Activated CD4-positive, alpha-beta T cell treated with anti-CD3 and anti-CD28 coated beads for 24 hours (primary cell): ENCODE measurements at places on chromosomes 7 and 10.

- DNase-seq, result no peak
These were observed 196.9 kb upstream of the RHOBTB1 start for GRCh38 chr10:61140765-61141392.

- DNase-seq, result no peak
These were observed 35.6 kb downstream of the PRPS1L1 start for GRCh38 chr7:17991866-17992648.

DNA sequence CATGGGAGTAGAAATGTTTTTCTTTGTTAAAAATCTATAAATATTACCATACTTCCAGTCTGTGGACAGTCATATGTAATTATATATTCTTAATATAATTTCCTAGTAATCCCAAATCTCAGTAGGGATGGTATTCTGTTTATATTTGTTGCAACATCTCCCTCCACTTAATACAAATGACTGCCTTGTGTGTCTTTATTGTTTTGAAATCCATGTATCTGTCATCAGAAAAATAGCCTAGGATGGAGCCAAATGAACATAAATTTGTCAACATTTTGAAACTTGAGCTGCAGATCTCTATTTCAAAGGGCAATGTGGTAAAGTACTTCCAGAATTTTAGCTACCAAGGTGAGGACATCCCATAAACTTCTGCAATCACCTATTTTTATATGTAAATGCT is 290.7 kb downstream of the TSPAN12 start:
- DNase-seq, result no peak

- DNase-seq, result no peak
These were observed 225.5 kb downstream of the SFMBT2 start for GRCh38 chr10:7185367-7185690.

- DNase-seq, result no peak
These were observed 103.4 kb downstream of the SDK1 start for GRCh38 chr7:3404501-3404900.

DNA sequence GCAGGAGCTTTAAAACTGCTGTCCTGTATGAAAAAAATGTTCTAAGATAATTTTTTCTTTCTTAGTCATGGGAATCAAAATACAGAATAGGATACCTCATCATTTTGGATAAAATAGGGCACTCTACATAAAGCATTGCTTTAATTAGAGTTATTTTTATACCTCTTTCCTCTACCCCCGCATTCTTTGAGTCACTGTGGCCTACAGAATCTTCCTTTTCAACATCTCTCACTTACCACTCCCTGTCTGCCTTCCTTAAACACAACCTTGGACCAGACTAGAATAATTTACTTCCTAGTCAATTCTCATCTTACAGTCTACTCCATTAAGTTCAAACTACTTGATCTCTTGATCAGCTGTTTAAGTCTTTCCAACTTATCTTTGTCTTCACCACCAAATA is 462.3 kb downstream of the PHTF2 start:
- no peak for DNase-seq

DNA sequence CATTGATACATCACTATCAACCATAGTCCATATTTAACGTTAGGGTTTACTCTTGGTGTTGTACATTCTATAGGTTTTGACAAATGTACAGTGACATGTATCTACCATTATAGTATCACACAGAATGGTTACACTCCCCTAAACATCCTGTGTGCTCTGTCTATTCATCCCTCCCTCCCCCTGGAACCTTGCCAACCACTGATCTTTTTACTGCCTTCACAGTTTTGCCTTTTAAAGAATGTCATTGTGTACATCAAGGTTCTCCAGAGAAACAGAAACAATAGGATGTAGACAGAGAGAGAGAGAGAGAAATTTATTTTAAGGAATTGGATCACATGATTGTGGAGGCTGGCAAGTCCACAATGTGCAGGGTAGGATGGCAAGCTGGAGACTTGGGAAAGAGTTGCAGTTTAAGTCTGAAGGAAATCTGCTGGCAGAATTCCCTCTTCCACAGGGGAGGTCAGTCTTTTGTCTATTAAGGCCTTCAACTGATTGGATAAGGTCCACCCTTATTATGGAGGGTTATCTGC is 45.1 kb upstream of the CCNJ start:
- no peak for DNase-seq

DNA sequence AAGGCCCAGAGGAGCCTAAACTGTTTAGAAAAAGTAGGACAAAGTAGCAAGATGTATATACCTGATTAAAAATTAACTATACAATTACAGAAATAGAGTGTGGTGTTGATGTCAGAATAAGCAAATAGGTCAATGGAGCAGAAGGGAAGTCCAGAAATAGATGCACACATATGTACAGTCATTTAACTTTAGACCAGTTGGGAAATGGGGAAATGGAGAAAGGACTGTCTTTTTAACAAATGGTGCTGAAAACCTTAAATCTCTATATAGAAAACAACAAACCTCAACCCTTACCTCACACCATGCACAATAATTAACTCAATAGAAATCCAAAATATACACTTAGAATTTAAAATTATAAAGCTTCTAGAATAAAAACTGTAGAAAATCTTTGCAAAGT is 72.2 kb downstream of the CH25H start:
- DNase-seq, result no peak

DNA sequence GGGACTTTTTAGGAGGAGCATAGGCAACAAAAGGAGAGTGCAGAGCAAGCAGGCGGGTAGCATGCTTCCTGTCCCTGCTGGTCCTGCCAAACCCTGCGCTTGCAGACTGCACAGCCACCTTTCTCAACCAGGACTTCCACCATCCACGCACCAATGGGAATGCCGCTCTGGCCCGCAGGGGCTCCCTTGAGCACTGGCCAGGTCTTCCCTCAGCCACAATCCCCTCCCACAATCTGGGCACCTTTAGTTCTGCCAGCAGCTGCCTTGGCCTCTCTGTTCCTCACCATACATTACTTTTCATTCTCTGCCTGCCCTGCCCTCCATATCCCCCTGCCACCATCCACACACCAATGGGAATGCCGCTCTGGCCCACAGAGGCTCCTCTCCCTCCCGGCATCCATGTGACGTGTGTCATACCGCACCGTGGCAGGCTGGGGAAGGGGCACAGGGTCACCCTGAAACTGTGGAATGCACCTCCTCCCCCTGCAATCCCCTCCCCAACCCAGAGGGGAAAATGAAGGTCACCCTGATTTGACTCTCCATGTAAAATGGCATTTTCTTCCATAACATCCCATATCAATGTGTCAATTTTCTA is 97.3 kb upstream of the MACROH2A2 start:
- no peak for DNase-seq

GRCh38 chr7:4951903-4952636 is 6.9 kb downstream of the MMD2 start:
- DNase-seq, result no peak

- no peak for DNase-seq
These were observed 77.3 kb downstream of the LRRN3 start for GRCh38 chr7:111168182-111168581.

GRCh38 chr10:68223535-68224165 is 8.3 kb downstream of the ATOH7 start:
- no peak for DNase-seq

GRCh38 chr10:88879534-88880281 is at the start of gene STAMBPL1:
Gene STAMBPL1 (plus strand): TSS chr10:88880245. CDS start chr10:88901709, 21,464 bp downstream.
- peak; percentile 58 for DNase-seq

GRCh38 chr7:115689941-115690340 is 340.6 kb downstream of the TFEC start:
- no peak for DNase-seq

DNA sequence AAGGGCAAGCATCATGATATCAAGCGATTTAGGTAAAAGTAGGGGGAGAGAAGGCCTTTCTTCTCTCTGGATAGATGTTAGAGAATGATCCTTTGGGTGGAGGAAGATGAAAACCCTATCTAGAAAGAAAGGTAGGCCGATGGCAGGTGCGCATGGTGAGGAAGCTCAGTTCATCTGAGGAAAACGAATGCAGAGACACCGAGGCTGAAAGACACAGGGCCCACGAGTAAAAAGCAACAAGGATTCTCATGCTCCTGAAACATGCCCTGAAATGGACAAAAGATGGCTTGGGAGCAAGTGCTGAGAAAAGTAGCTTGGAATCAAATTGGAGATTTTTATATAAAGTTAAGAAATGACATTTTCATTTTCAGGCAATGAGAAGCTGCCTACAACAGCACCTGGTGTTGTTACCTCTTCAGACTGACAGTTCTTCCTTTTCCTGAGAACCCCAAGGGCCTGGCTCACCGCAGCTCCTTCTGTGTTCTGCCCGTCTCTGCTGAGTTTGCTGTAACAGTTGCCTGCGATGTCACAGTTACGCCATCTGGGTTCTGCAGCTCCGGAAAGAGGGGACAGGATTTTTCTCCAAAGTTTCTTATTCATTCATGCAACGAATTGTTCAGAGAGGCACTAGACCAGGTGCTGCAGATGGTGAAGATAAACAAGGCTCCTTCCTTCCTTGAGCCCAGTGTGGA is 402.0 kb upstream of the KLF6 start:
- DNase-seq, result no peak

DNA sequence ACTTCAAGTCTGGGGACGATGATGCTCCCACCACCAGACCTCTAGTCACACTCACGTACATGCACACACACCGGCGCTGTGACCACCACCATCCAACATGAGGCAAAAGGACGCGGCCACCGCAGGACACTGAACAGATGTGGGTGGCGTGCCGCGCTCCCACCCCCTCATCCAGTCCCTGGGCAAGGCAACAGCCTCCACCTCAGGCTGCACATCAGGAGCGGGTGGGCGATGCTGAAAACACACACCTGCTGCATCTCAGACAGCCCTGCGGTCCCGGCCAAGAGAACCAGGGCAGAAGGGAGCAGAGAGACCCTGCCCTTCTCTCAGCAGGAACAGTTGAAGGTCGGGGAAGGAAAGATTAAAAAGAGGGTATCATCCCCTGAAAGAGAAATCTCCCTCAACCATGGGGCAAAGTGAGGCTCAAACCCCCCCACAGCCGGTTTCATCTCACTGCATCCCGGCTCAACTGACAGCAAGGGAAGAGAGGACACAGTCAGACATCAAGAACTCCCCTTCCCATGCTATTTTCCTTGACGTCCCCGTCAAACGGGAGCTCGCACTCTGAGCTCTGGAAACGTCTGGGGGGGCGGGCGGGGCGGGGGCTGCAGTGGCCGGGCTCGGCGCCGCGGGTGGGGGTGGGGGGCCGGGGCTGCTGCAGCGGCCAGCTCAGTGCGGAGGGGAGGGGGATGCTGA is 1.1 kb downstream of the CAMK2G start:
- no peak for DNase-seq

- DNase-seq, result no peak
These were observed 142.5 kb downstream of the WDR37 start for GRCh38 chr10:1198453-1199344.

- no peak for DNase-seq
These were observed 110.8 kb upstream of the FGFR2 start for GRCh38 chr10:121708728-121709674.

GRCh38 chr7:91424371-91424770 is 160.1 kb downstream of the FZD1 start:
- DNase-seq, result no peak

DNA sequence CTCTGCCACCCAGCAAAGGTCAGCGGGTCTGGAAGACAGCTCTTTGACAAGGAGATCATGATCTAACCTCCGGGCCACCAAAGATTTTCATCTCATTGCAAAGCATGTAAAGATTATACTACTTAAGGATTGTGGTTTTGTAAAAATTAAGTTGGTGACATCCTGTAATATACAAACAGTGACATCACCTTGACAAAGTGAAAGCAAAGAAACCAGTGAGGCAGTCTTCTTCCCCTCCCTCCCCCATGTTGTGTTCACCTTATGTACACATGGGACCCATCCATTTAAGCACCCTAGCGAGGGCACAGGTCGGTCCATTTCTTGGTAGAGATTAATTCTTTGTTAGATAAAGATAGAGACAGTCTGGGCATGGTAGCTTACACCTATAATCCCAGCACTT is 3.9 kb downstream of the MDH2 start:
- DNase-seq, result no peak

DNA sequence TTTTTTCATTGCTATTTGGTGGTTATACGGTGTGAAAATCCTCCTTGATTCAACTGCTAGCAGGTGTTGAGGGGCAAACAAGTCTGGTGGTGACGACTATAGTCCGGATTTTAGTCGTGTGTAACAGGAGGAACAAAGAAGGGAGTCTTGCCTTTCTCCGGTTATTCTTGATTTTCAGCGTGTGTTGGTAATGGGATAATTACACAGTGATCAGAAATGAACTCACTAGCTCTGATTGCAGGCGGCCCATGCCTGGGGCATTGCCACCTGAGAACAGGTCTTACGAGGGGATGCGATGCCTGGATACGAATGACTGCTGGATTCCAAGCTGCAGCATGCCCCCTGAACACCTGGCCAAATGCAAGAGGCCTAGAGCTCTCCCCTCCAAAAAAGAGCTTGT is 72.8 kb downstream of the CAMK1D start:
- no peak for DNase-seq

GRCh38 chr10:133163889-133164815 is 4.1 kb downstream of the KNDC1 start:
- DNase-seq, result no peak

GRCh38 chr7:51126324-51126723 is 190.3 kb downstream of the COBL start:
- no peak for DNase-seq

DNA sequence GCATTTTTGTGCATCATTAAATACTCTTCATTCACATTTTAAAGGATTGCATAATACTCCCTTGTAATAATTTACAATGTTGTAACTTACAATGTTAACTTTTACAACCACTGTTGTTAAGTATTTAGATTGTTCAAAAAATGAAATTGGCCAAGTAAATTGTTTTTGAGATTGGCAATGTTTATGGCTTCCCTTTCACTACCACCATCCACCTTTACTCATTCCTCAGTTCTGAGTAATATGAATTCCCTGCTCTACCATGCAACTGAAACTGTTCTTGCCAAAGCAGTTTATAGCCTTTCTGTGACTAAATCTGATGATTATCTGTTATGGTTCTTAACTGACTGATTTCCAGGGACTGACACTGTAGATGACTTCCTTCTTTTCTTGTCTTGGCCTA is 80.5 kb upstream of the TMEM106B start:
- DNase-seq, result no peak

- DNase-seq, result no peak
These were observed 61.4 kb upstream of the STEAP1B start for GRCh38 chr7:22561321-22561811.

GRCh38 chr10:36597756-36598320 is 527.6 kb upstream of the ANKRD30A start:
- DNase-seq, result no peak

DNA sequence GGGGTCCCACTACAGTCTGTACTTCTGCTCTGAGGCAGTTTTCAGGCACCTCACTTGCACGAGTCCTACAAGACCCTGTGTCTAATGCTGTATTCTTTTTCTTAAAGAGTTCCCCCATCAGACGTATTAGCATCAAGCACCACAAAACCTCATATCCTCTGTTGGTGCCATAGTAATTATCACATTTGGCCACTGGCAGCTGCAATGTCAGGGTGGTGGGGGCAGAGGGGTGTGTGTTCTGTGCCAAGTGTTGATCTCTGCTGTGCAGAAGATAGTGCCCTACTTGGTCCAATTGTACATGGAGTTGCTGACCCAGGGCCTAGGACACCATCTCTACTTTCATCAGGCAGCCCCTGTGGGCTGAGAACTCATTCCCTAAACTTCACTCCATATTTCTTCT is 20.0 kb upstream of the JAZF1 start:
- no peak for DNase-seq
